M059J (cell line): ENCODE measurements at places on chromosomes 5 and 9.

- no peak for DNase-seq
These were observed 61.4 kb downstream of the PCDH1 start for GRCh38 chr5:141816598-141817399.

GRCh38 chr5:132557478-132558172 is 848 bp downstream of the RAD50 start:
- peak; percentile 57 for DNase-seq

GRCh38 chr5:83475935-83476814 is 4.6 kb downstream of the VCAN start:
- DNase-seq: peak; percentile 27

- peak; percentile 56 for DNase-seq
These were observed 27.9 kb downstream of the PCDH1 start for GRCh38 chr5:141850244-141850768.

DNA sequence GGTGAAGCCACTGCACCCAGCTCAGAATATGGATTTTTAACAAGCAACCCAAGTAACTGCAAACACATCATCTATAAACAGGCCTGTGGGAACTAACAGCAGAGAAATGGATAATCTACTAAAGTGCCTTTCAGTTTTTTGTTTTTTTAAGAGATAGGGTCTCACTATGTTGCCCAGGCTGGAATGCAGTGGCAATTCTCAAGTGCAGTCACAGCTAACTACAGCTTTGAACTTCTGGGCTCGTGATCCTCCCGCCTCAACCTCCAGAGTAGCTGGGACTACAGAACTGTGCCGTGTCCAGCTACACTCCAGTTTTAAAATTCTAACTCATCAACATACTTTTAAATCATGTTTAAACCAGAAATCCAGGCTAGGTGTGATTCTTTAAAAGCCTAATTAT is 11.9 kb downstream of the TUT7 start:
- DNase-seq: no peak

- peak; percentile 73 for DNase-seq
These were observed 35.3 kb downstream of the ERBIN start for GRCh38 chr5:65961633-65962032.

DNA sequence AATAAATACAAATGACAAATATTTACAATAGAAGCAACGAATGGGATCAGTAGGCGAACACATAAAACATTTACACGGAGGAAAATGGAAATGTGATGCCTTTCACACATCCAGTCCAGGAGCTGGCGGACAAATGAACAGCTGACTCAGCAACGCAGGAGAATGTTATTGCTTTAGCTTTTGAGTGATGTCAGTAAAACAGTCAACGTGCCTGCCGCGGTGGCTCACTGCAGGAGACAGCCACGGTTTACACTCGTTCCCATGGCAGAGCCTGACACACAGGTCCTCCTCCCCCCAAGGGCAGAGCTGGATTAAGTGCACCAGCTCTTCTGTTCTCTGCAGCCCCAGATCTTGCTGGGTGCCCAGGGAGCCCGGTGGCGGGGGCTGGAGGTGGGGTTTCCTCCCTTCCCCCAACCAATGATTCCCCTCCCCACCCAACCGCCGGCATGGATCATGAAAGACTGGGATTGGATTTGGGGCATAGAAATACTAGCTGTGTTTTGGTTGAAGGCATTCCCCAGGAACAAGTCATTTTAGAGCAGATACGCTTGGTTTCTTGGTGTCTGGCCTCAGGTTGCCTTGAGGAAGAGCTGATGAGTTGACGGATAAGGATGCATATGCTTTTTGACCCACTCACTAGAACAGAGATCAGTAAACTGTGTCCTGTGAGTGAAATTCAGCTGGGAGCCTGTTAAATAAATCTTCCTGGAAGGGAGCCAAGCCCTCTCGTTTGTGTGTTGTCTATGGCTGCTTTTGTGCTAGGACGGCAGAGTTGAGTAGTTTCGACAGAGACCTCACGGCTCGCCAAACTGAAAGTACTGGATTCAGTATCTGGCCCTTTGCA is 12.5 kb downstream of the STC2 start:
- DNase-seq: peak; percentile 94

- no peak for DNase-seq
These were observed 920.4 kb upstream of the DMAC1 start for GRCh38 chr9:8719833-8720486.

DNA sequence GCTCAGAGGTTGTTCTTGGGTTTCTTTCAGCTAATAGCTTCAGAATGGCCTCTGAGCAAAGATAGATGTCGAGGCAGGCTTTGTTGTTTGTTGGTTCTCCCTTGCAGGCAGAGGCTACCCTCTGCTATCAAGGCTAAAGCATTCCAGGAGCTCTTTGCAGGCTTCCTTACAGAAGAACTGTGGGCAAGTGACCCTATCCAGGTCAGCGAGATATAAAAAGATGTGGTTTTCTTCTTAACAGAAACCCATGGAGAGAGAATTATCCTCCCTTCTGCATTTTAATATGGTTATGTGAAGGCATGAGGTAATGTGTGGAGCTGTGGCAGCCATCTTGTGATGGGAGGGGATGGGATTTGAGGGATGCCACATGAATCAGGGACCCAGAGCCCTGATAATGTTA is 67.0 kb downstream of the TLE4 start:
- DNase-seq: peak; percentile 26

- DNase-seq: no peak
These were observed 194.4 kb downstream of the IZUMO3 start for GRCh38 chr9:24351258-24351657.

- DNase-seq: no peak
These were observed 122.5 kb downstream of the COL23A1 start for GRCh38 chr5:178467568-178468195.

GRCh38 chr9:24036459-24036858 is 210.4 kb upstream of the ELAVL2 start:
- no peak for DNase-seq

- peak; percentile 67 for DNase-seq
These were observed 87.2 kb downstream of the KCNIP1 start for GRCh38 chr5:170591054-170591453.

DNA sequence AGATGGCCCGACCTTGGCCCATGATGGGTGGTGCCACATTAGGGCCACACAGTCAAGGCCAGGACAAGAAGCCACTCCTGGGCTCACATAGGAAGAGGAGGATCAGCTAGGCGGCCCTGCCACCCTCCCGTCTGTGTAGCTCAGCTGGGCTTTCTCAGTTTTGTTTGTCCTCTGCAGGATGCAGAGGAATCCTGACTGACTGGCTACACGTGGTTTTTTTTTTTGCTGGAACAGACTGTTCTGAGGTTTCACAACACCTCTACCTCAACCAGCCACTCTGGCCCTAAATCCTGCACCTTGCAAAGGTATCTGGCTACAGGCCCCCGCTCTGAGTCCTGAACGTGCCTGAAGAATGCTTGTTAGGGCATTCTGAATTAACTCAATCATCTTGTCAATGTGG is 88.3 kb upstream of the MSX2 start:
- no peak for DNase-seq

DNA sequence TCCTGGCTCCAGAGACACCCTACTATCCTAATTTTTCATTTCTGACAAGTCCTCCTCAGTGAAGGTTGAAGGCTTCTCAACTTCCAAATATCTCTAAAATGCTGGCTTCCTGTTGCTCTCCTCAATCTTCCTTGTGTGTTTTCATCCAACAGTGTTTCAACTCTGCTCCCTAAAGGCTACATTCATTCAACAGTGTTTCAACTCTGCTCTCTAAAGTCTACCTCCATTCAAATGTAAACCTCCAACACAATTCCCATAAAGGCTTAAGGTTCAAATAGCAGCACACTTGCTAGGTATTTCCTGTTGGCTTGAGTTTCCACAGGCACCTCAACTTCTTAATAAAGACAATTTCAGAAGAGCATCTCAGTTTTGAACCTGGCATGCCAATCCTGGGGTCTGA is 164.8 kb downstream of the HINT1 start:
- DNase-seq: no peak

- DNase-seq: peak; percentile 30
These were observed 130.6 kb downstream of the CACNA1B start for GRCh38 chr9:138007918-138008841.

GRCh38 chr5:138252944-138253343 is 21.5 kb downstream of the GFRA3 start:
- DNase-seq: no peak

DNA sequence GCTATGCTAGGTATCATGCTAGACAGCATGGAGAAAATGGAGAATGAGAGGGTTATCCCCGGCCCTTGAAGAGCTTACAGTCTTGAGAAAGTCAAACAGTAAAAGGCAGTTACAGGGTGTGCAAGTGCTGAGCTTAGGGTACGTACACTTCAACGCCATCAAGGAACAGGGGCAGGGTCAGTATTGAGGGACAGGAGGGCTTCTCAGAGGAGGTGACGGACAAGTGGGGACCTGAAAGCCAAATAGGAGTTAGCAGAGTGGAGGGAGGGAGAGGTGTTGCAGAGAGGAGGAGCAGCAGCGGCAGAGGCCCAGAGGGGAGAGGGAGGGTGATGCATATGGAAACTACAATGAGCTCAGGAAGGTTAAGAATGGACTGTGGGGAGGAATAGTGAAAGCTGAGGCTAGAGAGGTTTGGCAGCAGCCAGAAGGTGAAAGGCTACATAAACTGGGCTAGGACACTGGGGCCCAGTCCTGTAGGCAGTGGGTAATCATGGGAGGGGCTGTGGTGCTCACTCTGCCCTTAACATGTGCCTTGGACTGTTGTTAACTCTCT is 88.0 kb downstream of the NRG2 start:
- no peak for DNase-seq

- peak; percentile 89 for DNase-seq
These were observed 54.1 kb downstream of the MAN2A1 start for GRCh38 chr5:109743770-109744212.

- no peak for DNase-seq
These were observed 7.5 kb downstream of the ADAMTS13 start for GRCh38 chr9:133429641-133430161.

DNA sequence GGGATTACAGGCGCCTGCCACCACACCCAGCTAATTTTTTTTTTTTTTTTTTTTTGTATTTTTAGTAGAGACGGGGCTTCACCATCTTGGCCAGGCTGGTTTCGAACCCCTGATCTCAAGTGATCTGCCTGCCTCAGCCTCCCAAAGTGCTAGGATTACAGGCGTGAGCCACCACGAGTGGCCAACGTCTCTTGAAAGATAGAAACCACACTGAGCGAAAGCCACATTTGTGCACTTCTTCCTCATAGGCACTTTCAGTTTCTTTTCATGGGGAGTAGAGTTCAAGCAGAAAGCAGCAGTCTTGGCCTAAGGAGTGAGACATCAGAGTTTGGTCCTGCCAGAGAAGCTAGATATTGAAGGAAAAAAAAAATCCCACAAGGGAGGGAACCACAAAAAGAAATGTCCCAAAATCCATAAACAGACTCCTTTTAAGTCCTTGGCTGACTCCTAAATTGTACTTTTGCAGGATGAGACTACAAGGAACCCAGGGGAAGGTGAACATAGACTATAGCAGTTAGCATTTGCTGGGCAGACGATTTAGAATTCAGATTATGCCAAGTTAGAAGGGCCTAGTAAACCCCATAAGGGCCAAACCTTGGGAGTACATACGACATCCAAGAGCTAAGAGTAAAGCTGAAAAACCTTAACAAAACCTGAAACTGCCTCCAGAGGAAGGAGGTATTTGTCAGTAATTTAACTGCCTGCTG is 43.9 kb upstream of the GLIPR2 start:
- DNase-seq: peak; percentile 12

- DNase-seq: peak; percentile 78
These were observed 52.6 kb upstream of the ITGA1 start for GRCh38 chr5:52735139-52735538.

- DNase-seq: no peak
These were observed 347.5 kb upstream of the CCNG1 start for GRCh38 chr5:163089926-163090325.

DNA sequence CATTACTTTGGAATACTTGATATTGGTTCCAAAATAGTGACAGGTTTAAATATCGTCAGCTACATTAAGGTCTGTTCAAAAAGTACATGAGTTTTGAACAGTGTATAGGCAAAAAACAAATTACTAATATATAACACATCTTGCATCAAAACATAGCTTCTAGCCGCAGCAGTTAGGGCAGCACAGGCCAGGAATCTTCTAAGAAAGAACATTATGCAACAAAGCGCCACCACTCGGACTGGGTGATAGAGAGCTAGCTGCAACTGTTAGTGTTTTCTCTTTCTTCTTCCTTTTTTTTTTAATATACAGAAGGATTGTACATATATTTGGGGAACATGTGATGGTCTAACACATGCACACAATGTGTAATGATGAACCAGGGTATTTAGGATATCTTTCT is 504.5 kb downstream of the NR2F1-AS1 start:
- no peak for DNase-seq

DNA sequence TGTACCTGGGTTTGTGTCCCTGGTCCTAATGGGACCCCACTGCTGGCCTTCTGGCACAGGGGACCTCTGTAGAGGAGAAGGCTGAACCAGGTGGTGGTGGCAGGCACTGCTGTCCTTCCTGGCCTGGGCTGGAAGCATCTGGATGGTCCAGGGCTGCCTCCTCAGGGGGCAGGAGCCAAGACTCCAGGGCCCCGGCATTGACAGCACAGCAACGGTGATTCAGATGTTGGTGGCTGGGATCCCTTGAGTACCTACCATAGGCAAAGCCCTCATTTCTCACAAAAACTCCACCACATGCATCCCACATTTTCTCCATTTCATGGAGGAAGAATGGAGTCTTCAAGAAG is 15.0 kb downstream of the FGD3 start:
- no peak for DNase-seq

DNA sequence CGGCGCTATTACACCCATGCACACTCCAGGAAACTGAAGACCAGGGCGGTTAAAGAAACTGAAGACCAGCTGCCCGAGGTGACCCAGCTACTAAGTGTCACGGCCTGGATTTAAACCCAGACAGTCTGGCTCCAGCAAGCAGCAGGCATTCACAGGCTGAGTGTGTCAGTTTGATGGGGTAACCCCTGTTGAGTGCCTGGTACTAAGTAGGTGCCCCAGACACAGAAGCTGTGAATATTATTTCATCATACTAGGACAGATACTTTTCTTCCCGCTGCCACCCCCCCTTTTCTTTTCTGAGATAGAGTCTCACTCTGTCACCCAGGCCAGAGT is 7.3 kb downstream of the ENG start:
- no peak for DNase-seq

- no peak for DNase-seq
These were observed 40.4 kb upstream of the MAN2A1 start for GRCh38 chr5:109649318-109649717.

DNA sequence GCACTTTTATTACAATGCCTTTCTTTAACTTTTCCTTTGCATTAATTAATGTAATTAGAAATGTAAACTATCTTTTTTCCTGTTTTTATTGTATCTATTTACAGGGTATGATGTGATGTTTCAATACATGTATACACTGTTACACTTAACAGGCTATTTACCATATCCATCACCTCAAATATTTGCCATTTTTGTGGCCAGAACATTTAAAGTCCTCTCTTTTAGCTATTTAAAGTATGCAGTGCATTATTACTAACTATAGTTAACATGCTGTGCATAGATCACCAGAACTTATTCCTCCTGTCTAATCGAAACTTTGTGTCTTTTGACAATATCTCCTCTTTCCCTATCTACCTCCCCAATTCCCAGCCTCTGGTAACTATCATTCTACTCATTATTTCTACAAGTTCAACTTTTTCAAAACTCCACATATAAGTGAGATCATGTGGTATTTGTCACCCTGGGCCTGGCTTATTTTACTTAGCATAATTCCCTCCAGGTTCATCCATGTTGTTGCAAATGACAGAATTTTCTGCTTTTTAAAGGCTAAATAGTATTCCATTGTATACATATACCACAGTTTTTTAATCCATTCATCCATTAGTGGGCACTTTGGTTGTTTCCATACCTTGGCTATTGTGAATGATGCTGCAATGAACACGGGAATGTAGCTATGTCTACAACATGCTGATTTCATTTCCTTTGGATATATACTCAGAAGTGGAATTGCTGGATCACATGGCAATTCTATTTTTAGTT is 32.8 kb downstream of the OR2K2 start:
- peak; percentile 30 for DNase-seq

GRCh38 chr9:71483436-71483835 is 284.9 kb downstream of the CEMIP2 start:
- DNase-seq: no peak
